Thymus (tissue), 14 donors: ENCODE measurements at places on chromosomes 4 and X. TPM values are rescaled to one million over a fixed set of nuclear protein-coding genes. Genes with fewer than 3 reads are reported as not detected.

DNA sequence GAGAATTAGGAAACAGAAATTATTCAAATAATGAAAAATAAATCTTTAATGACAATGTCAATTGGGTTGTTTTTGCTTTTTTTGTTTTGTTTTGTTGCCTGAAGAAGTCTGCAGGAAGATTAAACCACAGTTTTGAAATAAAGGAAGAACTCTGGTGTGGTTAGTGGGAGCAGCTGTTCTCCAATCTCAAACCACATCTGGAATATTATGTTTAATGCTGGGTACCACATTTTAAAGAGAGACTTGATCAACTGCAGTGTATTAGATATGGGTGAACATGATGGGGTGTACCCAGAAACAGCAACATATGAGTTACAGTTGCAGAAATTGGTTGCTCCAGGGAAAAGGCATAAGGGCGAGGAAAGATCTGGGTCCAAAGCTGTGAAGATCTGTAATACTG is 171.2 kb upstream of the RPL34 start:
- no peak for DNase-seq

- DNase-seq, result no peak
These were observed 20.7 kb downstream of the L1CAM start for GRCh38 chrX:153865321-153865580.

DNA sequence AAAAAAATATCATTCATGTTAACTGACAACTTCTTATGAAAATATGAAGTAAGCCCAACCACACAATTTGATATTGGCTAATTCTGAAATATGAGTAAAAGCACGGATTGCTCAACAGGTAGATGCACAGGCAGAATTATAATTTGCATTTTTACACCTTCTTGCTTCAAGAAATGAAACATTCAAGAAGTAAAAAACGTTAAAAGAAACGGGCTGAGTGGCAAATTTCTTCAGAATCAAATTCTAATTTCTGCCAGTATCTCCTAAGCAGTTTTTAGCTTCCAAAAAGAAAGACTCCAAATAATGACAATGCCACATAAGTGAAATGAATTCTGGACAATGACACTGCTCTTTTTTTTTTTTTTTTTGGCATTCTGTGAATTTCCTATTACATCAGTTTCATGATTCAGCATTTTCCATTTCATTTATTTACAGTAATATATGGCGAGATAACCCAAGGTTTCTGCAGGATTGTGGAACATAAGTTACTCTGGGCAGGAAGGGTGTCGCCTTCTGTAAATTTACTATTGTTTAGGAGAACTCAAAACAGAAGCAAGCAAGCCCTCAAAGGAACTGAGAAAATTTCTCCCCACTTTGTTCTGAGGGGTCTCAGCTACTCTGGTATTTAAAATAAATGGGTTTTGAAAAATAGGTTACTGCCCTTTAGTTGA is 1.4 kb downstream of the SEL1L3 start:
- no peak for DNase-seq

DNA sequence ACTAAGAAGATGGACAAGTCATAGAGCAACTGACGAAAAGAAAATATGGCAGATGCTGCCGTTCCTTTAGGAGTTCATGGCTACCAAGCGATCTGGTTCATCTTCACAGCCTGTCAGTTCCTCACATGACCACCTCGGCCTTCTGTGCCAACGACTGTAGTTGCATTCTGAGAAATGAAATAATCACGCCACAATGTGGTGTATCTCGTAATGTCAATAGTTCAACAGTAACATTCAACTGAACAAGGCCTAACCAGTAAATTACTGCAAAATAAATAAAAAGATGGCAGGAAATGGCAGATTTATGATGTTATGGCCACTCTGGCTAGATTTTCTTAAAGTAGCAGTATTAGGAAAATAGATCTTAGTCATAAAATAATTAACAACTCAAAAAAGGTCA is 4.4 kb downstream of the GPRIN3 start:
- no peak for DNase-seq

DNA sequence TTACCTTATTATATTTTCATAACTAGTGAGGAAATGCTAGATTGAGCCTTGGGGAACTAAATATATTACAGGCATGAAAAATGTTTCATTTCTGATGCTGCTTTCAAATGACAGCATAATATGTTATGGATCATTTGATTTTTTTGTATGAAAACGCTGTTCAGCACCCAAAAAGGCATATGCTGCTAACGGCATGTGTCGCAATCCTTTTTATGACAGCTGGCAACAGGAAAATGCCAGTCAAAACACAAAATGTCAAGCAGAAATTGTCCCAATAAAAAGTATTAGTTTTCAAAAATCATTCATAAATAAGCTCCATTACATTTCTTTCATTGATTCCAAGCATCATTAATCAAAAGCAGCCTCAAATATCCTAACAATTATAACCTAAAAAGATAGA is 1244.5 kb downstream of the PCDH7 start:
- DNase-seq, result no peak

DNA sequence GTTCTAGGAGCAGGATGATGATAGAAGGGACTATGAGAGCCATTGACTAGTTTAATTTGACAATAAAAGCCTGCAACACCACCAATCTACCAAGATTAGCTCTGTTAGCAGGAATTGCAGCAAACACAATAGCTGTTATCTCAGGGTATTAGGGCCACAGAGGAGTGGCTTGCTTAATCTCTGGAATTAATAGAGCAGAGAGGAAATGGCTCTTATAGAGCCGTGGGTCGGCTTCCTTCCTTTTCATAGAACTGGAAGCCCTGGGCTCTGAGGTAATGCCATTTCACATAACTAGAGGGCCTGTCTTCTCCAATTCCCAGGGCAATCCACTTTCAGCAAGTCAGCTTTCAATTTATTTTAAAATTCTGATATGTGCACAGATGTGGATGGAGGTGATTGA is 83.0 kb downstream of the MAMLD1 start:
- DNase-seq, result no peak

GRCh38 chr4:129264008-129264657 is 168.2 kb downstream of the C4orf33 start:
- DNase-seq, result no peak

DNA sequence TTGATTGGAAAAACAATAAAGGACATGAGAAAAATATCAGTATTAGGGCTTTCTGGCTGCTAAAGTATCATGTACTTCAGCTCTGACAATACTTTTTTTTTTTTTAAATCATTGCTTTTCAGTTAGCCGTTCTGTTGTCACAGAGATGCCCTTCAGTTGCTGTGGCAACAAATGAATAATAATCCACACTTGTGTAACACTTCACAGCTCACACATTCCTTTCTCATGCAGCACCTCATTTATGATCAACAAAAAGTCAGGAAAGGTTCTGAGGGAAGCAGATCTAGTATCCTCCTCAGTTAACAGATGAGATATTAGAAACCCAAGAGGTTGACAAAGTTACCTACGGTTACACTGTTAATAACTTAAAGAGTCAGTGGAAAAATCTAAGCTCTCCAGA is 444.2 kb upstream of the SLIT2 start:
- DNase-seq, result no peak

GRCh38 chr4:165379678-165380064 is 863 bp downstream of the CPE start:
- no peak for DNase-seq

DNA sequence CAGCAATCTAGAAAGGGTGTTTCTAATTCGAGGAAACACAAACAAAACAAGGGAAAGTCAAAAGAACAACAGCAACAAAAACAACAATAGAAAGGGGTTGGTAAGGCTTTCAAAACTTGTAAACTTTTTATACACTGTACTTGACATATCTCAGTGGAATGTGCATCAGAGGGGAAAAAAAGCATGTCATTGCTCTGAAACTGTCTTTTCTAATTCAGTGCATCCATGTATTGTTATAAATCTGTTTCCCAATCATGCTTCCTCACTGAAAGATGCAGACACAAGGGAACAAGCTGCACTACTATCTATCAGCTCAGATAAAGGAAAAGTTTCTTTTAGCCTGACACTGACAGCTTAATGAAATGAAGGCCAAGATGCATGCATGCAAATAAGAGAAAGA is 44.2 kb upstream of the PCDH18 start:
- no peak for DNase-seq

GRCh38 chr4:172547724-172548123 is 620.9 kb upstream of the GALNT7 start:
- DNase-seq, result no peak

- DNase-seq, result no peak
These were observed 36.3 kb downstream of the C4orf51 start for GRCh38 chr4:145716200-145716599.

DNA sequence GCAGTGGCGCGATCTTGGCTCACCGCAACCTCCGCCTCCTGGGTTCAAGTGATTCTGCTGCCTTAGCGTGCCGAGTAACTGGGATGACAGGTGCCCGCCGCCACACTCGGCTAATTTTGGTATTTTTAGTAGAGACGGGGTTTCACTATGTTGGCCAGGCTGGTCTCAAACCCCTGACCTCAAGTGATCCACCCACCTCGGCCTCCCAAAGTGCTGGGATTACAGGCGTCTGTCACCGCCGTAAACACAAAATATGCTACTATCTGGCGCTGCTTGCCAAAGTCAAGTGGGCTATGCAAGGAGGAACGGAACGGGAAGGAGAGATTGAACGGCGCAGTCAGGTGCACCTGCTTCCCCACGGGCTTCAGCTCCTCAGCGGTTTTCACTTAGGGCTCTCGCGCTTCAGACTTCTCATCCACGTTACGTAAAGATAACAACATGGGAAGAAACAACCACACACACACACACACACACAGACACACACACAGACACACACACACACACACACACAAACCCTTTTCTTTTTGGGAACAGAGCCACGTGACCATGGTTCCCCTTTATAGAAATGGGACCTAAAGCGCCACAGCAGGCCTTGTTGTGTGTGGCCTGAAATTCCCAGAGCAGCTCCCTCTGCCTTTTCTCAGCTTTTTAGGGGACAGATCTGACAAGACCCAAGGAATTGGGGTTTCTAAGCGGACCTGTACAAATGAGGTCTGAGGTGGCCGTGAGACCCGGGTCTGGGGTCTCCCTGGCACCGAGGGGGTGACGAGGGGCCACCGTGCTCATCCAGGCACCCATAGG is 1.5 kb downstream of the P2RY8 start:
- DNase-seq, result no peak

Gene RNF128
- 0.90 TPM for total RNA-seq

Gene STARD8
- 1.9 TPM for total RNA-seq

Gene GLRB
- total RNA-seq, result 1.9 TPM

Gene FAM114A1
- 5.9 TPM for total RNA-seq

Gene XAGE3
- total RNA-seq, result not detected

Gene LRAT
- total RNA-seq, result 0.09 TPM

Gene RBM3
- 192 TPM for total RNA-seq
